Natural killer cell (primary cell): ENCODE measurements at places on chromosomes 11 and 22. TPM values are rescaled to one million over a fixed set of nuclear protein-coding genes. Genes with fewer than 3 reads are reported as not detected.
A peak's percentile ranks its signal among the peaks of the same experiment; 100 is the strongest.

WDR74 gene
- total RNA-seq = 151 TPM

GRCh38 chr11:120272303-120272702 is 32.4 kb downstream of the POU2F3 start:
- H3K27ac ChIP-seq = no peak overlapping the region
- no peaks in the 10 kb centered on the region for H3K27me3 ChIP-seq
- H3K4me3 ChIP-seq = no peak overlapping the region
- DNase-seq = no peak
- no peaks in the 10 kb centered on the region for H3K36me3 ChIP-seq
- H3K4me1 ChIP-seq = no peaks in the 10 kb centered on the region

DNA sequence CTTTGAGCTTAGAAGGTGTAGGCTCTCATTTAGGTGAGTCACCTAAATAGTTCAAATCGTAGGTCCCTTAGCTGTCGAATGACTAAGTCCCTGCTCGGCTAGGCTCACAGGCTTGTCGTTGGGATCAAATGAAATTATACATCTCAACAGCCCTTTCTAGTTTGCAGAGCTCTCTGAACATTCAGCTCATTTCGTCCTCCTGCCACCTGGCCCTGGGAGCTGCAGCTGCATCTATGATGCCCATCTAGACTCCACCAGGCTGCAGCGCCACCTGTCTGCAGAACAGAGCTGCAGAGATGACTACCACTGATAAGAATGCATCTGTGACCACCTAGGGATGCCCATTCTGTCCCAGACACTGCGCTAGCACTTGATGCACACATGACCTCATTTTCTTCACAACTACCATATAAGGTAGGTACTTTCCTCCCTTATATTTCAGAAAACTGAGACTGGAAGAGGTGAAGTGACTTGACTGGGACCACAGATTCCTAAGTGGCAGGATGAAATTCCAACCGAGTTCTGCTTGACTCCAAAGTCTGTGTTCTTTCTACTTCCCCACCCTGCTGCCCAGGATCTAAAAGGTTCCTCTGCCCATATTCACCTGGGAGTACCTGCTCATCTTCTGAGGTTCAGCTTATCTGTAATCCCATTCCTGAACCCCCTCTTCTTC is 141.1 kb upstream of the NARS2 start:
- H3K4me1 ChIP-seq = no peaks in the 10 kb centered on the region
- no peaks in the 10 kb centered on the region for H3K36me3 ChIP-seq
- H3K4me3 ChIP-seq = no peak overlapping the region
- peak; percentile 26 for DNase-seq
- H3K27ac ChIP-seq = no peak overlapping the region
- H3K27me3 ChIP-seq = no peaks in the 10 kb centered on the region

DNA sequence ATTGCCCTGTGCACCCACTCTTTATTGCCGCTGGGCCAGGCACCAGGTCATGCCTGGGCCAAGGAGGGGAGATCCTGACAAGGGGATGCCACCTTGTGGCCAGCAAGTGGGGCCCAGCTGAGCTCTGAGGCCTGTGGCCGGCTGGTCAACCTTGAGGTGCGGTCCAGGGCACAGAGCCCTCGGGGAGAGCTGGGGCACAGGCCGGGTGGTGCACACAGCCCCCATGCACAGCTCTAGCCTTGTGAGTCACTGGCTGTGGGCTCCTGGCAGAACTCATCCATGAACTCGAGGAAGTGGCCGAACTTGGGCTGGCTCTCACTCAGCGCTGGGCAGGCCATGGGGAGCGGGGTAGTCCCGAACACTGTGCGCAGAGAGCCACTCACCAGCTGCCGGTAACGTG is 94.3 kb downstream of the RNF169 start:
- no peaks in the 10 kb centered on the region for H3K27me3 ChIP-seq
- no peak for DNase-seq
- H3K4me1 ChIP-seq = peaks cover 10% of the 10 kb centered on the region
- H3K36me3 ChIP-seq = peaks cover 28% of the 10 kb centered on the region
- H3K4me3 ChIP-seq = no peak overlapping the region

GRCh38 chr11:124751391-124751740 is 689 bp downstream of the VSIG2 start:
- H3K27ac ChIP-seq = no peak overlapping the region
- H3K4me3 ChIP-seq = no peak overlapping the region
- peaks cover 23% of the 10 kb centered on the region for H3K4me1 ChIP-seq
- no peak for DNase-seq
- H3K27me3 ChIP-seq = no peaks in the 10 kb centered on the region
- H3K36me3 ChIP-seq = no peaks in the 10 kb centered on the region

DNA sequence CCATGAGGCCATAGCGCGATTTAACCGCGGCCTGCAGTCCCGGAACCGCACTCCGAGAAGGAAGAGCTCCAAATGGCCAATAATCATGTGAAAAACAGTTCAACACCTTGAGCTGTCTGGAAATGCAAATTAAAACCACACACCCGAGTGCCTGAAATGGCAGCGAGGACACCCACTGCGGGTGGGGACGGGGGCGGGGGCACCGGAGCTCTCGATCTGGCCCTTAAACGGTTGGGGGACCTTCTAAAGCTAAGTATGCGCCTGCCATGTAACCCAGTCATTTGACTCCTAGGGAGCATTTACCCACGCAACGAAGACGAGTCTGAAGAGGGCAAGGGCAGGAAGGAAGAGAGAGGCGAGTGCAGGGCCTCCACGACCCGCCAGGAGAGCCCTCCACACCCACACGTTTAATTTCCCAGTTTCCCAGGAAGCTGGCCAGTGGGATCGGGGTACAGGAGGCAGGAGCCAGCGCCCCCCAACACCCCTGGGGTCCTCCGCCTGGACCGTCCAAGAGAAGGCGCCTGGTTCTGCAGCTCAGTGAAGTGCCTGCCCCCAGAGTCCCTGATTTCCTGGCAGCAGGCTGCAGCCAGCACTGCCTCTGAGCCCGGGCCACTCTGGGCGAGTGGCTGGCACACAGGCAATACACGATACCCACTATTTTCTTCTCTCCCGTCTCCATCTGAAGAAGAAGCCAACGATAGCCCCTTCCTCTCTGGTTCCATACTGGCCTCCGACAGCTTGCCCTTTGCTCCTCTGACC is 1.7 kb downstream of the TTLL8 start:
- no peak overlapping the region for H3K4me3 ChIP-seq

GRCh38 chr11:21625982-21626381 is 566.9 kb upstream of the ANO5 start:
- no peaks in the 10 kb centered on the region for H3K4me1 ChIP-seq
- H3K27me3 ChIP-seq = no peaks in the 10 kb centered on the region
- no peaks in the 10 kb centered on the region for H3K36me3 ChIP-seq

DNA sequence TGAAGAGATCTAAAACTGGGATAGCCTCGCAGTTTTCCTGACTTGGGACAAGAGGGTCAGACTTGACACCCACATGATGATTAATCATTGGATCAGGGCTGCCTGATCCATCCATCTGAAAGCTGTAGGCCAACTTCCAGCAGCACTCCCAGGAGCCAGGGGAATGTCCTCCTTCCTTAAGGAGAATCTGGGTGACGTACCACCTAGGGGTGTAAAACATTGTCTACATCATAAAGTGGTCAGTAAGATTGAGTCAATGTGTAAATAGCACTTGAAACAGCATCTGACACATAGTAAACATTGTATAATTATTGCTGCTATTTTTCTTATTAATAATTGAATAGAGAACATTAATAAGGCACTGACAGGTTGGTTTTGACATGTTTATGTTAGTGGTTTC is 392.8 kb downstream of the JRKL start:
- H3K27ac ChIP-seq = no peak overlapping the region
- H3K27me3 ChIP-seq = no peaks in the 10 kb centered on the region
- DNase-seq = no peak

DNA sequence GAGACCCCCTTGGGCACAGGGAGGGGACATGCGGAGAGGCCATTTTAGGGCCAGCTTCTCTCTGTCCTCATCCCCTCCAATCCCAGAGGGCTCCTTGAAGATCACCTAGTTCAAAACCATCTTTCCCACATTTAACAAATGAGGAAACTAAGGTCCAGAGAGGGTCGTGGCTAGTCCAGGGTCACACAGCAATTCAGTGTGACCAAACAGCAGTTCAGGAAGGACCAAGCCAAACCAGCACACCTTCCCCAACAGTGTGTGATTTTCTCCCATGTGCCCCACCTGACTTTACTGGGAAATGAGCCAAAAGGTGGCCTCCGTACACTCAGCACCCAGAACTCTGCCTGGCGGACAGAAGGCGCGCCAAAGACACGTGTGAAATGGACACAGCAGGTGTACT is 51.3 kb downstream of the CACNA1I start:
- no peak overlapping the region for H3K4me3 ChIP-seq
- H3K36me3 ChIP-seq = no peaks in the 10 kb centered on the region
- peaks cover 1% of the 10 kb centered on the region for H3K4me1 ChIP-seq
- DNase-seq = no peak
- H3K27ac ChIP-seq = no peak overlapping the region

DNA sequence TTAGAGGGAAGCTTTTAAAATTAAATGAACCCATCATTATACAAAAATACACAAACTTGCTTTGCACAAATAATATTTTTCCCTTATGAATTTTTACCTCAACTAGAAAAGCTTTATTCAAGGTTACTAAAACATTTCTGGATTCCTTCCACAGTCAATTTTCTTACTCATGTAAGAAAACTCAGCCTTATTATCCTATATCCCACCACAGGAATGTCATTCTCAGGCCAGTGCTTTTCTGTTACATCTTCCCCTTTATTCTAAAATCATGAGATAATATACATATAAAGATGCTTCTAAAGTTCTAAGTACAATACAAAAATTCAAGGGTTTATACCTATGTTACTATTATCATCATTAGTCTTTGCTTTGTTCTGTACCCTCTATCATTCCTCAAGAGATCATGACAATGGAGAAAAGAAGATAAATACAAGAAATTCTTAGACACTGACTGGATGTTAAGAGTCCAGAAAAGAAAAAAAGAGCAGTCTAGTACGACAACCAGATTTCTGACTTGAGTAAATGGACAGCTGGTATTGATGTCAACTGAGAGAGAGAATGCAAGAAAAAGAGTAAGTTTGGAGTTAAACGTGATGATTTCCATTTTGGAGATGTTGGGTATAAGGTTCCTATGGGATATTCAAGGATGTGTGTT is 60.3 kb downstream of the MTMR2 start:
- DNase-seq = no peak
- no peaks in the 10 kb centered on the region for H3K4me1 ChIP-seq
- no peak overlapping the region for H3K27ac ChIP-seq
- H3K4me3 ChIP-seq = no peak overlapping the region
- peaks cover 16% of the 10 kb centered on the region for H3K36me3 ChIP-seq

- H3K4me3 ChIP-seq = no peak overlapping the region
- no peak overlapping the region for H3K27ac ChIP-seq
- H3K36me3 ChIP-seq = no peaks in the 10 kb centered on the region
- H3K4me1 ChIP-seq = no peaks in the 10 kb centered on the region
Observed at GRCh38 chr11:114785820-114786219, 107.5 kb downstream of the NXPE2 start.

- DNase-seq = no peak
- no peak overlapping the region for H3K4me3 ChIP-seq
- H3K27me3 ChIP-seq = no peaks in the 10 kb centered on the region
- no peaks in the 10 kb centered on the region for H3K36me3 ChIP-seq
Observed at GRCh38 chr22:32331236-32331917, 26.3 kb upstream of the RFPL3 start.

DNA sequence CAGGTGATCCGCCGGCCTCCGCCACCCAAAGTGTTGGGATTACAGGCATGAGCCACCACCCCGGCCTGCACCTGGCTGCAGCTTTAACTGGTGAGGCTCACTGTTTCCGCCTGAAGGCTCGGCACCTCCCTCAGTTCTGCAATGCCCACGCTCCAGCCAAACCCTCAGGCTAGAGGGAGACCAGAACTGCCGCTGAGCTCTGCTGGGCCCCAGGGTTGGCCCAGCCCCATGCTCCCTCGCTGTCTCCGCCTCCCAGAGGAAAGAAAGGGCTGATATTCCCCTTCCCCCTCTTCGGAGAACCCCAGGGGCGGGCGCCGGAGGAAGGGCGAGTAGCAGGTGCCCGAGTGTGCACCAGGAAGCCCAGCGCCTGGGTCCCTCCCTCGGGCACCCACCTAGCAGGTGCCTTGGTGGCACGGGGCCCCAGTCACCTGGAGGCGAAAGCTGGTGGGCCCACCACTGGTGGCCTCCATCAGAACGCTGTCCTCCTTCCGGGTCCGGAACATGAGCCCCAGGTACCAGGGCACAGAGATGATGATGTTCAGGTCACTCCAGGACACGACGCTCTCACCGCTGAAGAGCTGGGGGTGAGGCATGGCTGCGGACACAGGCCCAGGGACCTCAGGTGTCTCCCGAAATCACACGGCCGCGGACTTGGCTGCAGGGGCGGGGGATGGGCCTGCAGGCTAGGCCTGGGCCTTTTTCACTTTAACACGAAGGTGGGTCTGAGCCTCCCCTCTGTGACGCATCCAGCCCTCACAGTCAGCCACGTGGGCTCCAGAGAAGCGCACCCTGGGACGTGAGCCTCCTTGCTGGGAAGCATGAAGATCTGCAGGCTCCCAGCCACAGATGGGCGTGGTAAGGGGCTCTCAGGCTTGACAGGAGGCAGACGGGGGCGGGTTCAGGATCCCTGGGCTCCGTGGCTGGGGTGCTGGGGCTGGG is 73.3 kb downstream of the TRMU start:
- DNase-seq = no peak
- no peak overlapping the region for H3K27ac ChIP-seq
- H3K36me3 ChIP-seq = no peaks in the 10 kb centered on the region
- H3K4me3 ChIP-seq = no peak overlapping the region
- H3K4me1 ChIP-seq = peaks cover 14% of the 10 kb centered on the region

DNA sequence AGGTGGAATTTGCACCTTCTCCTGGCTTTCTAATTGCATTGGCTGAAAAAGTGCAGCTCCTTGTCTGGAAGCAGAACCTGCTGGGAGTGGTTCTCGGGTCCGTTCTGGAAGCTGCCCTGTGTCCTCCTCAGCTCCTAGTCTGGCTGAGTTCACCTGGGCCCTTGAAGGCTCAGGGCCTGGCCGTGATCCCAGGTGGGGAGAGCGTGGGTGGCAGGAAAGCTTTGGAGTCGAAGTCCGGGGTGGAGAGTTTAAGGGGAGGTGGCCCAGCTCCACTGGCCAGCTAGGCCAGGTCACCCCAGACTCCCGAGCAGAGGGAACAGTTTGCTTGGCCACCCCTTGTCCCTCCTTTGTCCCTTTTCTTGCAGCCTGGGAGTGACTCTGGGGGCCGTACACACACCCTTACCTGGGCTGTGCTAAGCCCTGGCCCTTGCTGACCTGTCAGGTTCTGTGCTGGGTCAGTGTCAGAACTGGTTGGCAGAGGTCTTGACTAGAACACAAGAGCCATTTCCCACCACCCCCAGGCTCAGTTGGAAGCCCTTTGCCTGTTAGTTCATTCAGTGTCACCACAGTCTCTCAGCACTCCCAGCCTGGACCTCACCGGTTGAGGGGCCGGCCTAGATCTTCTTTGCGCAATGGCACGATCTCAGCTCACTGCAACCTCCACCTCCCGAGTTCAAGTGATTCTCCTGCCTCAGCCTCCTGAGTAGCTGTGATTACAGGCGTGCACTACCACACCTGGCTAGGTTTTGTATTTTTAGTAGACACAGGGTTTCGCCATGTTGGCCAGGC is 37.3 kb downstream of the LRP5 start:
- H3K36me3 ChIP-seq = no peaks in the 10 kb centered on the region
- DNase-seq = no peak
- H3K27ac ChIP-seq = no peak overlapping the region
- H3K4me3 ChIP-seq = no peak overlapping the region

DERL3 gene
- total RNA-seq = 0.88 TPM
